ENCODE measurements at places on chromosomes 5 and 9. TPM values are rescaled to one million over a fixed set of nuclear protein-coding genes. Genes with fewer than 3 reads are reported as not detected.
A peak's percentile ranks its signal among the peaks of the same experiment; 100 is the strongest.

Gene SLC45A2
- not detected for total RNA-seq

DNA sequence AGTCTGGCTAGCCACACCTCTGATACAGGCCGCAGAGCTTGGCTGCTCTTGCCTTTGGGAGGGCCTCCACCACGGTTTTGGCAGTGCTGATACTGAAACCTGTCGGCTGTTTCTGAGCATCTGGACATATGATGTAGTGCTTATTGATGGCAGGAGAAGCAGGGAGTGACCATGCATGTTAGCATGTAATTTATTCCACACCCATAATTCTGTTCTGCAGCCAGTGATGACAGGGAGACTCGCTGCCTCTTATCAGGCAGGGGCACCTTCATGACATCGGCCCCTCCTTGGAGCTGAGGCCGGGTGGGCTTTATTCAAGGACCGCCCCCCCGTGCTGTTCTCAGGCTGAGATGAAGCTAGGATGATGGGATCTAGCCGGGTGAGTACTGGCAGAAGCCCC, 49.0 kb downstream of the OLFM1 start:
- no peak overlapping the region for H3K27ac ChIP-seq
- DNase-seq: no peak
- H3K4me3 ChIP-seq: no peak overlapping the region
- H3K27me3 ChIP-seq: peaks cover 13% of the 10 kb centered on the region
- H3K36me3 ChIP-seq: no peaks in the 10 kb centered on the region
- H3K4me1 ChIP-seq: no peaks in the 10 kb centered on the region

GRCh38 chr5:67221487-67222242, 25.1 kb upstream of the CD180 start:
- no peaks in the 10 kb centered on the region for H3K27me3 ChIP-seq
- H3K36me3 ChIP-seq: no peaks in the 10 kb centered on the region
- H3K4me3 ChIP-seq: no peak overlapping the region
- H3K27ac ChIP-seq: peak overlapping the region; percentile 77

Gene QRFP
- total RNA-seq: not detected

DNA sequence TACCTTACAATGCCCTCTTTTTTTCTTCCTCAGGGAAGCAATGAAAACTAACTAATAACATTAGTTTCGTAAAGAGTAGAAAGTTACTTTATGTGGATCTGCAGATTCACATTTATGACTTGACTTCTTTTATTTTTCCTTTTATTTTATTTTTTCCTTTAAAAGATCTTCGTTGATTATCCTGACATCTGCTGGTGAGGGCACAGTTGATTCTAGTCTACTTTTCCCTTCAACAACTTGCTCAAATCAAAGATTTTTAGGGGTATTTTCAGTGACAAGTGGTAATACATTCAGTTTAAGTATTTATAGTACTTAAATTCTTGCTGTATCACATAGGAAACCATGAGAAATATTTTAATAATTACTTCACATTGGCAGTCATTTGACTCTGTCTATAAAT, 4.9 kb downstream of the EDIL3 start:
- H3K4me1 ChIP-seq: peaks cover 4% of the 10 kb centered on the region
- H3K27ac ChIP-seq: no peak overlapping the region
- no peak overlapping the region for H3K4me3 ChIP-seq
- peaks cover 16% of the 10 kb centered on the region for H3K27me3 ChIP-seq

Gene GPR151
- total RNA-seq: not detected
